ENCODE measurements at places on chromosomes 11 and 22.

GRCh38 chr11:126514061-126514693 is 158.7 kb downstream of the ST3GAL4 start:
- DNase-seq: no peak

DNA sequence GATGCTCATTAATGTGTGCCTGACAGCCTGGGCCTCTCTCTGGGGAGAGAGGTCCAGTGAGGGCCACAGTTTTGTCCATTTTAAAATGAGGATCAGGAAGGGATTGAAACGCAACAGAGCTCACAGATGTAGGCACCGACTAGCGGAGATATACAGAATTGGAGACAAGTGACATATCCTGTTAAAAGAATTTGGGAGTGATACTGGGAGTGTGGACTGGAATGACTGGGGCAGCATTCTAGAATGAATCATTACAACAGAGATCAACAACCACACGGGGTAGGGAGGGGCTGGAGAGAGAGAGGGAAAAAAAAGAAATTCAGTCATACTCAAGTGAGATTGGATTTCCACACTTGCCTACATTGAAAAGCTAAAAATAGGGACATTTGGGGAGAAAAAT is 2.5 kb upstream of the NCAM1 start:
- DNase-seq: no peak

DNA sequence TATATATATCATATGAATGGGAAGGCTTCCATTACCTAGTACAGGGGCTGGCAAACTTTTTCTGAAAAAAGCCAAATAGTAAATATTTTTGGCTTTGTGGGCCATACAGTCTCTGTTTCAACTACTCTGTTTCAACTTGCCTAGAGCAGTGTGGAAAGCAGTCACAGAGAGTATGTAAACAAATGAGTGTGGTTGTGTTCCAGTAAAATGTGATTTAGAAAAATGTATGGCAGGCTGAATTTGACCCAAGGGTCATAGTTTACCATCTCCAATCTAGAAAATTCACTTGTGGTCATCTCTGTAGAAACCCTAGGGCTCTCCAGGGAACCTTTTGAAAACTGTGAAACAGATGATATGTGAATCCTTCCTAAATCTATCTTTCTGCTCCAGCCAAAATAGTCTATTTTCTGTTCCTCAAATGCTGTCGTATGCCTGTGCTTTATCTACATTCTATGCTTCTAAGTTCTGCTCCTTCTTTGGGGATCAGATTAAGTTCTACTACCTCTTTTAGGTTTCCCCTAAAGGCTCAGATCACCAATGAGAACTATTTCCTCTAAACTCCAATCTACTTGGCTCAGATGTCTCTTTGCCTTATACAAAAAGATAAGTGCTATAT is 356.2 kb downstream of the METTL15 start:
- no peak for DNase-seq

DNA sequence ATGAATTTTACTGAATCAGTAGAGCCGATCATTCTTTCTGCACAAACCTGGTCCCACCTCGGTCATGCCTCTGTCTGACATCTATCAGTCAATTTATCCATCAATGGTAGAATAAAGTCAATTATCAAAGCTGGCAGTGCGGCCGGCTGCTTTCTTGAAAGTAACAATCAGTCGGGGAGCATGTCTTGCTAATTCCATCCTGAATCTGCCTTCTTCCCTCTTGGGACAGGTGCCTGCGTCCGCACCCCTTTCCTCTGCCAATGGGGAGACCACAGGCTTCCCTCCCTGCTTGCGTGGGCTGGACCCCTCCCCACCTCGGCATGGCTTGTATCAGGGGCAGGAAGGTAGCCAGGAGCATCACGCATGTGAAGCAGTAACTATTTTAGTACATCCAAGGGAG is 962.9 kb downstream of the BRD1 start:
- no peak for DNase-seq

DNA sequence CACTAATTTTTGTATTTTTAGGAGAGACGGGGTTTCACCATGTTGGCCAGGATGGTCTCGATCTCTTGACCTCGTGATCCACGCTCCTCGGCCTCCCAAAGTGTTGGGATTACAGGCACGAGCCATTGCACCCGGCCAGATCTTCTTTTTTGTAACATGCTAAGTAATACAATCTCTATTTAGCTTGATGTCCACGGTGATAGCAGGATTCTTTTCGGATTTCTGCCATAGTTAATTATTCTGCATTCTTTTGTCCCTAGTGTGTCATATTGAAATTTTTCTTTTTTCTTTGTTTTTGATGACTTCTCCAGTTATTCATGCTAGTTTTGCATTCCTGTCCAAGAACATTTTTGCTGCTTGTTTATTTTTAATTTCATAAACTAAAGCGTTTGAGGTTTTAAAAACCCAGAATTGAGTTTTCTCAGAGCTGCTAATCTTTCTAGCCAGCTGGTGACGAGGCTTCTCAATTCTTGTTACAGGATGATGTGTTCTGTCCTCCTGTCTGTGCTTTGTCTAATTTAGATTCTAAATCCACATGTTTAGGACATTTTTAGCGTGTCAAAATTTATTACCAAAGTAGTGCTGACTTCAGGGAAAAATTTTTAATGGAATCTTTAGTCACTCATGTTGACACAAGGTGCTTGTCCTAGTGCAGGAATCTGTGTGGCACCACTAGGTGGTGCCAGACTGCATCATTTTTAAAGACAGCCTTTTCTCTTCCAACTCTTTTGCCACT is 21.8 kb downstream of the NF2 start:
- DNase-seq: peak; percentile 52

DNA sequence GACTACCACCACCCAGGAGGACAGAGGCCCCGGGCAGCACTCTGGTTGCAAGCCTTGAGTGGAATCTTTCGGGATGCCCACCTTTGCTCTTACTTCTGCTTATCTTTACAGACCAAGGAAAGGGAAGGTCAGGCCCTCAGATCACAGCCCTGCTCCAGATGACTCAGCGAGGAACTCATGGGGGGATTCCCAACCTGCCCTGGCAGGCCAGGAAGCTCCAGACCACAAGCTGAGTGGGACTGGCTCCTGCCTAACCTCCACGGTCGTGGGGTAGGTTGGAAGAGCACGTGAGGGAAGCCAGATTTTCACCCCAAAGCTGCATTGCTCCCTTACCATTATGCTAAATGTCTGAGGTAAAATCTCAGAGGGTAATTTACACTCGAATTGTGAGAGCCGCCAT is 11.8 kb downstream of the TBC1D10A start:
- peak; percentile 62 for DNase-seq

DNA sequence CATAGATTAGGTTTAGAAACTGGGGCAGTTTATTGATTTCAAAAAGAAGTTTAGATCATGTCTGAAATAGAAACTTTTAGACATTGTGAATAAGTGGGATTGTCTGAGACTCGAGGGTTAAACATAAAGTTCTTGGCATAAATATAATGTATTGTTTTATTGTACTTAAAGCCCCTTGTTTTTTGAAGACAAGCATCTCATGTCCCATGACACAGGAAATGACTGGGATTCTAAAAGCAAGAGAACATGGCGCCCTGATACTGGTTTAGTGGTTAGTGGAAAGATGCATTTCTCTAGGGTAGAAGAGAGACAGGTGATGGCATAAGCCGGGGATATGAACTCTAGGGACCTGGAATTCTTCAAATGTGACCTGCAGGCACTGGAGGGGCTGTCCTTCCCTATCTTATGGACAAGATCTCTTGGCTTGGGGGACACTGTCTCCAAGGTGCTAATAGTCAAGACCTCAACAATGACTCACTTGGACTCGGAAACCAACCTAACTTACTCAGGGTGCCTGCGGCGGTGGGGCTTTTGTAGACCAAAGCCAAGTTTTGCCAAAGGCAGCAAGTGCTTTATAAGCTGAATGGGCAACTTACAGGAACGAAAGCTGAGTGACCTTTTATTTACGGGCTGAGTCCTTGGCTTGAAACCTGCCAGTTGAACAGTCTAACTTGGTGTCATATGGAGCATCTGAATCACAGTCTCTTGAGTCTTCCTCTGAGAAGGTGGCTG is 48.2 kb downstream of the UBASH3B start:
- DNase-seq: no peak

DNA sequence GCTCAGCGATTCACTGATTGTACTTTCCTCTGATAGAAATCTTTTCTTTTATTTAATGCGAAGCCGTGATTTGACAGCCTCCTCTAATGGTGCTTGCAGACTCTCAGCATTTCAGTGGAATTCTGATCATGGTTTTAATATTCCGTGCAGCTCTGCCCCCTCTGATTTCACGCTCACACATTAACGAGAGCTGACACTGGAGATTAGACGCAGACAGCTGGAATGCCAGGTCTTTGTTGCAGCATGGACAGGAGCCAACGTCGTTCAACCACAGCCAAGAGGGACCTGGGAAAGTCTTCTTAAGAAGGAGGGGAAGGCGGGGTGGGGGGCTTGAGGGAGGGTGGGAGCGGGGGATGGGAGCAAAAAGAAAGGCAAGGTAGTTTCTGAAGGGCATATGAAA is 186.4 kb downstream of the BLID start:
- DNase-seq: no peak

GRCh38 chr11:117199053-117199915 is at the start of gene TAGLN:
TSS of gene TAGLN (plus strand) at chr11:117199370. CDS start at chr11:117203014, 3,644 bp downstream.
- DNase-seq: no peak

- no peak for DNase-seq
Observed at GRCh38 chr22:43569111-43569510, 157.3 kb downstream of the MPPED1 start.

DNA sequence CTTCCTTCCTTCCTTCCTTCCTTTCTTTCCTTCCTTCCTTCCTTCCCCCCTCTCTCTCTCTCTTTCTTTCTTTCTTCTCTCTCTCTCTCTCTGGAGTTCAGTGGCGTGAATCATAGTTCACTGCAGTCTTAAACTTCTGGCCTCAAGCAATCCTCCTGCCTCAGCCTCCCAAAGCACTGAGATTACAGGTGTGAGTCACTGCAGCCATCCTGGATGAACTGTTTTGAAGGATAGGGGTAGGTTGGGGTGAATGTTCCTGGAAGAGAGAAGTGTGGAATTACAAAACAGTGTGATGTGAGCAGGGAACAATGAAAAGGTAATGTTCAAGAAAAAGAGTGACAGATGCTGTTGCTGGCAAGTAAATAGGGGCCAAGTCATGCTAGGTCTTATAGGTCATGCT is 12.4 kb upstream of the PLET1 start:
- no peak for DNase-seq

GRCh38 chr11:69904161-69904973 is 85.2 kb upstream of the FGF3 start:
- DNase-seq: no peak

DNA sequence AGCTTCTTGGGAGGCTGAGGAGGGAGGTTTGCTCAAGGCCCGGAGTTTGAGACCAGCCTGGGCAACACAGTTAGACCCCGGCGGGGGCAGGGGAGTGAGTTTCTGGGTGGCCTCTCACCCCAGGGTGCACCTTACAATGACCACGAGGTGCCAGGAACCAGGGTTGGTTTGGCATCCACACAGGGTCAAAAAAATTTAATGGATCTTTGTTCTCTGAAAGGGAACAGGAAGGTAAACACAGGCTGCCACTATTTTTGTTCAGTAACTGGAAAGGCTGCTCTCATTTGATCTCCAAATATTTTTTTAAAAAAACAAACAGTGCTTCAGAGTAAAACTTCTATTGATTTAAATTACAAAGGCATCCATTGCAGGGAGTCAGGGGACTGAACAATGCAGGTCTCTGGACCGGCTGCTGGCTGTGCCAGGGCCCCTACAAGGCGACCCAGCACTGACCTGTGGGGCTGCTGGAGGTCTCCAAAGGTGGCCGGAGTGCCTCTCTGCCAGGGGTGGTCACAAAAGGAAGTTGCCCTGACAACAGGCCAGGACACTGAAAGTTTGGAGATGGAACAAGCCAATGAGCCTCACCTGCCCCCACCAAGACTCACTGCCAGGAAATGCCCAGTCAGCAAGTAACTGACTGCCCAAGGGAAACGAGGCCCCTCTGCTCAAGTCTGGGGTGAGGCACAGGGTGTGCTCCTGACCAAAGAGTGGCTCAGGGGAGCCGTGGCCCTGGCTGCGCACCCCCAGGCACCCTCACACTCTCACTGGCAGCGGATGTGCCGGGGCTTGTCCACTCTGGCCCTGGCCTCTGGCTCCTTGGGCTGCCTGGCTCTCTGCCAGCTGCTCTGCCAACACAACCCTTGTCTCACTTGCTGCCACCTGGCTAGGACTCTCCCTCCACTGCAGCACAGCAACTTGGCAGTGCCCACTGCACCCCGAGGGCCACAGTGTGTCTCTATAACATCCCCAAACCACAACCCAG is 51.8 kb downstream of the ARFGAP3 start:
- peak; percentile 37 for DNase-seq

- no peak for DNase-seq
Observed at GRCh38 chr11:101666916-101667315, 83.1 kb upstream of the TRPC6 start.

DNA sequence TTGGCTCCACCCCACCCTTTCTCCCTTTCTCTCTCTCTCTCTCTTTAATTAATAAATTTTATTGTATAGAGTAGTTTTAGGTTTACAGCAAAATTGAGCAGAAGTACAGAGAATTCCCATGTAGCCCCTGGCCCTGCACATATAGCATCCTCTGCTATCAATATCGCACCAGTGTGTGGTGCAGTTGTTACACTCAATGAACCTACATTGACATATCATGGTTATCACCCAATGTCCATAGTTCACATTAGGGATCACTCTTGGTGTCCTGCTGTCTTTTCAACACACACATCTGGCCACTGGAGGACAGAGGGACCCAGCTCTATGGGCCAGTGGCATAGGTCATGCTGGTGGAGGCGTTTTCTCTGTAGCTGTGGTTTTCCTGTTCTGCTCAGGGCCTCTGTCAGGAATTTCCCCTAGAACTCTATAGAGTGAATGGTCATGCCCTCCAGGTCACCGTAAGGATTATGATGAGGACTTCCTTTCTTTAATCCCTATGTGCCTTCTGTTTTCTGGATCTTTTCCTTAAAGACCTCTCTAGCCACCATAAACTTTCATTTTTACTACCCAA is 98.2 kb upstream of the NAV2 start:
- no peak for DNase-seq

DNA sequence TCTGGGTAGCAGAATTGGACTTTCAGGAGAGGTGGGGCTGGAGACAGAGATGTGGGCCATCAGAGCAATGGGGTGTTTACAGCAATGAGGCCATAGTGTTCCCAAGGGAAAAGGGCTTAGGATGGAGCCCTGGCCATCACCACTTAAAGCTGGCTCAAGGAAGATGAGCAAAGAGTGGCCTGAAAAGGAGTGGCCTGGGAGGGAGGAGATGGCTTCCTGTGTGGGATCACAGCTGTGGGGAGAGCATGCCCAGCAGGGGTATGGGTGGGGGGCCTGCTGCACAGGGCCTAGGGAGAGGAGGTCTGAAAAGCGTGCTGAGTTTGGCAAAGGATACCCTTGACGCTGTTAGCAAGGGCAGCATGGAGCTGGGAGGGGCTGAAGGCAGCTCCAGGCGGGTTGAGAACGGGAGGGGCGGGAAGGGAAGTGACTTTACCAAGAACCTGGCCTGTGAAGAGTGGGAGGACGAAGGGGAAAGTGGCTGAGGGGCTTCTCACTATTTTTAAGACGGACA is 13.9 kb downstream of the LRRC32 start:
- DNase-seq: no peak

DNA sequence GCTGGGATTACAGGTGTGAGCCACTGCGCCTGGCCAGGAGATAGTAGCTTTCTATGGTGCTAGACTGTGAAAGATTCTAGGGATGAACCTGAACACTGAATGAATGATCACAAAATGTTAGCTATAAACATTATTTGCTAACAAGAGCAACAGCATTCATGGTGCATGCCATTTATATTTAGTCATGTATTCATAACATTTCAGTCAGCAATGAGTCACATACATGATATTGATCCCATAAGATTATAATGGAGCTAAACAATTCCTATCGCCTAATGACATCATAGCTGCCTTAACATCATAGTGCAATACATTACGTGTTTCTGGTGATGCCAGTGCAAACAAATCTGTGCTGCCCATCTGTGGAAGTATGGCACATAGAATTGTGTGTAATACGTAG is 164.1 kb downstream of the ARHGAP42 start:
- DNase-seq: no peak

Measured in activated CD8-positive, alpha-beta memory T cell treated with anti-CD3 and anti-CD28 coated beads, Interleukin-2, amount 10 ng/mL, durations not matched to agents 7 days and 5 days (primary cell).